DMS153 (cell line): ENCODE measurements at places on chromosomes 12 and 14.

DNA sequence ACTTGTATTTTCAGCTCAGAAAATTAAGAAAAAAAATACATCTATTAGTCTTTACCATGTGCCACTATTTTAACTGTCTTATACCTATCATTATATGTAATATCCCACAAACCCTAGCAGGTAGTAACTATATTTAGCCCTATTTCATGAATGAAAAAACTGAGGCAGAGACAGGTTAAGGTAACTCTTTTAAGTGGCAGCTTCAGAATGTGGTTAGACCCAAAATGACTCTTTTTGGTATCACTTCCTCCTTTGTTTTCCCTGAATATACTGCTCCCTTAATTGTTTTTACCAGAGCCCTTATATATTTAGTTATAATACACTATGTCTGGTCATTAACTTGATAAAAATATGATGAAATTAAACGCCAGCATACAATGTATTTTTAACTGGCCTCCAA is 235.6 kb upstream of the RPL10L start:
- no peak for DNase-seq

DNA sequence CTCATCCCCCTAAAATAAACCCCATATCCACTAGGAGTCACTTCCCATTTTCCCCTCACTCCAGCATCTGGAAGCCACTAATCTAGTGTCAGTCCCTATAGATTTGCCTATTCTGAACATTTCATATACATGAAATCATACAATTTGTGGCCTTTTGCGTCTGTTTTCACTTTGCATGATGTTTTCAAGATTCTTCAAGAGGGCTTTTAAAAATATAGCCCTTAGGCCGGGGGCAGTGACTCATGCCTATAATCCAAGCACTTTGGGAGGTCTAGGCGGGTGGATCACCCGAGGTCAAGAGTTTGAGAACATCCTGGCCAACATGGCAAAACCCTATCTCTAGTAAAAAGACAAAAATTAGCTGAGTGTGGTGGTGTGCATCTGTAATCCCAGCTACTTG is 104.7 kb downstream of the VEZT start:
- DNase-seq: no peak

GRCh38 chr14:80636071-80636470 is 305.5 kb downstream of the CEP128 start:
- no peak for DNase-seq

GRCh38 chr12:93592641-93593406 is 20.3 kb downstream of the SOCS2 start:
- DNase-seq: no peak

- DNase-seq: no peak
These were observed 267.8 kb downstream of the KTN1 start for GRCh38 chr14:55847766-55848165.

GRCh38 chr14:99093532-99094517 is 178.2 kb downstream of the BCL11B start:
- DNase-seq: no peak

- DNase-seq: no peak
These were observed 44.2 kb upstream of the FOXN3 start for GRCh38 chr14:89461256-89461655.

DNA sequence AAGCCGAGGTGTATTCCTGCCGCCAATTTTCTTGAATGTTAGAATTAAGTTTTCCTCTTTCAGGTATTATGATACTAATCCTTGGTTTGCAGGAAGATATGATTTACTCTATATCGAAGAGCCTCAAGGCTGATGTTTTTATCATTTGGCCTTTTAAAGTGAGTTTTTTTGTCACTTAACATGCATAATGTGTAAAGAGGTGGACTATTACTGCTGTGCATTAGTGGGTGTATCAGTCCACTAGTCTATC is 11.1 kb upstream of the TMPO start:
- no peak for DNase-seq

DNA sequence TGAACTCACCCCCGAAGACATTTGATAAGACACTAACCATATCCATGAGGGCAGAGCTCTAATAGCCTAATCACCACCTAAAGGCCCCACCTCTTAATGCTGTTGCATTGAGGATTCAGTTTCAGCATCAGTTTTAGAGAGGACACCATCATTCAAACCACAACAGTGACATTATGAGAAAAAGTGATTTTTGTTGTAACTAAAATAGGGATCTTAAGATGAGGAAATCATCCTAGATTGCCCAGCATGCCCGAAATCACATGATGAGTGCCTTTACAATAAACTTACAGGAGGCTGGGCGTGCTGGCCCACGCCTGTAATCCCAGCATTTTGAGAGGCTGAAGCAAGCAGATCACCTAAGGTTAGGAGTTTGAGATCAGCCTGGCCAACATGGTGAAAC is 9.7 kb upstream of the GLT1D1 start:
- DNase-seq: no peak
